ENCODE measurements at places on chromosomes 12 and 14. TPM values are rescaled to one million over a fixed set of nuclear protein-coding genes. Genes with fewer than 3 reads are reported as not detected.

TAS2R19 gene
- total RNA-seq, result 8.0 TPM

RAPGEF3 gene
- 20.9 TPM for total RNA-seq

C12orf57 gene
- total RNA-seq, result 204 TPM

TMEM117 gene
- 35.3 TPM for total RNA-seq

APEX1 gene
- total RNA-seq, result 299 TPM

OLR1 gene
- 1.4 TPM for total RNA-seq

DNA sequence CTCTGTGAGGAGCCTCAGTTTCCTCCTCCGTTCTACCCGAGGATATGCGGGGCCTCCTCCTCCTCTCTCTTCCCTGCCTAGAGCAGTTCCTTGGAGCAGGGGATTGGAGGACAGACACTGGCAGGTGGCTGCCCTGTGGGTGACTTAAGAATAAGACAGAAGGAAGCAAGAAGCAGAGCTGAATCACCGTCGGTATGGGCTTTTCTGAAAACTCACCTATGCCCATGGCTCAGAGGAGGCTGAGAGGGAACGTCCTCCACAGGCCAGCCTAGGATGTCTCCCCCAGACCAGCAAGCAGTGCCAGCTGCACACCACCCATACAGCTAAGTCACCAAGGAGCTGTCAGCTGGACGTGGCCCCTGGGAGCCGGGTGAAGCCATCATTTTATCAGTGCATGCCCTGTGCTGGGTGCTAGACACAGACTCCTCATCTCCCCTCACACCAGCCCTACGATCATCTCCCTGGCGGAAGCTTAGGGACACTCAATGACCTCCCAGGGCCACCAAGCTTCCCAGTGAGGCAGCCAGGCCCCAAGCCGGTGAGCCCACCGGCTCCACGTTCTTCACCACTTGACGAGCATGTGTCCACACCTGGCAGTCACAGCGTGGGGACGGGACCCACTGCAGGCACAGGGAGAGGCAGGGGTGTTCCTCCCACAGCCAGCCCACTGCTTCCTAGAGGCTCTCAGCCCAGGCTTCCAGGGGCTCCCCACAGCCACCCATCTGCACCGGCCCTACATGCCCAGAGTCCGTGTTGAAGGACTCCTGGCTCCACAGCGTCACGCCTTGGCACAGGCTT lies 21.4 kb downstream of the ITPK1 start:
- H3K27ac ChIP-seq, result no peak overlapping the region
- H3K4me3 ChIP-seq, result no peak overlapping the region
- DNase-seq, result no peak
- H3K27me3 ChIP-seq, result no peaks in the 10 kb centered on the region
- H3K36me3 ChIP-seq, result no peaks in the 10 kb centered on the region
- peaks cover 28% of the 10 kb centered on the region for H3K4me1 ChIP-seq

- H3K27me3 ChIP-seq, result no peaks in the 10 kb centered on the region
- peaks cover 54% of the 10 kb centered on the region for H3K4me1 ChIP-seq
- no peak overlapping the region for H3K27ac ChIP-seq
- H3K4me3 ChIP-seq, result no peak overlapping the region
- no peak for DNase-seq
Measured at GRCh38 chr12:15276088-15276698, 46.1 kb upstream of the PTPRO start.

- DNase-seq, result peak; percentile 9
- no peaks in the 10 kb centered on the region for H3K4me1 ChIP-seq
- no peaks in the 10 kb centered on the region for H3K36me3 ChIP-seq
- H3K27me3 ChIP-seq, result peaks cover 13% of the 10 kb centered on the region
- H3K4me3 ChIP-seq, result no peak overlapping the region
- H3K27ac ChIP-seq, result no peak overlapping the region
Measured at GRCh38 chr14:104524726-104525125, 54.8 kb upstream of the C14orf180 start.

GRCh38 chr12:129102233-129102632 lies 249.0 kb downstream of the GLT1D1 start:
- no peaks in the 10 kb centered on the region for H3K27me3 ChIP-seq
- no peak overlapping the region for H3K27ac ChIP-seq
- H3K4me1 ChIP-seq, result no peaks in the 10 kb centered on the region
- DNase-seq, result no peak
- no peak overlapping the region for H3K4me3 ChIP-seq

- no peak overlapping the region for H3K4me3 ChIP-seq
- no peak for DNase-seq
Measured at GRCh38 chr12:65938807-65939206, 114.5 kb downstream of the HMGA2 start.

DNA sequence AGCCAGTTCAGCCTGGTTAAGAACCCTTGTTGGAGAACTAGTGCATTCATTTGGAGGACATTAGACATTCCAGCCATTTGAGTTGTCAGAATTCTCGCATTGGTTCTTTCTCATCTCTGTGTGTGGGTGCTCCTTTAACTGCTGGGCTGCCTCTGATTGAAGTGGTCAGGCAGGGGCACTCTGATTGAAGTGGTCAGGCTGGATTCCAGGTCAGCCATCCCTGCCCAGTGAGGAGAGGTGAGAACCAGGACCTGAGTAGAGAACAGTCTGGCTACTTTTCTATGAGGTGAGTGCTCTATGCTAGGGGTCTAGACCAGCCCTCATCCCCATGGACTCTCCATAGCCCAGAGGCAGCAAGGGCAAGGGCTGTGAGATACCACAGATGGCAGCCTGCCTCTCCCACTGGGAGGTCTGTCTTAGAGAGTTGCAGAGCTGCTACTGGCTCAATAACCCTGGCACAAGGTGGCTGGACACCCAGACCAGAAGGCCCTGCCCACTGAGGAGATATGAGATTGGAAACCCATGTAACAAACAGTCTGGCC lies 691.6 kb downstream of the TMTC2 start:
- H3K36me3 ChIP-seq, result no peaks in the 10 kb centered on the region
- H3K27ac ChIP-seq, result no peak overlapping the region
- peaks cover 4% of the 10 kb centered on the region for H3K27me3 ChIP-seq
- no peak overlapping the region for H3K4me3 ChIP-seq
- no peak for DNase-seq

DNA sequence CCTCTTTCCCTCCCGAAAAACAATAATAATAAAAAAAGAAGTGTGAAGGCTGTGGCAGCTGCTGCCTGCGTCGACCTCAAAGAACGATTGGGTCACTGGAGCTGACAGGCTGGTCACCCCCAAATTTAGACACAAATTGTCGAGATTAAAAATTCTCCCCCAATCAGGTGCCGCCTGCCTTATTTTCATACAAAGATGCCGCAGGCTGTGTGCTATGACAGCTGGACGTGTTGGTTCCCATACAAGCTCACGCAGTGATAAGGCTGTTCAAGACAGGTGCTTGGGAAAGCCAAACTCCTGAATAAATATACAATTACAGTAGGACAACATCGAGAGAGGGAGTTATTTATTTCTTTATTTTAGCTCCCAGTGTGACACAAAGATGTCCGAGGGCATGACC lies 1041.8 kb downstream of the VRK1 start:
- no peak overlapping the region for H3K4me3 ChIP-seq
- no peak overlapping the region for H3K27ac ChIP-seq
- no peaks in the 10 kb centered on the region for H3K36me3 ChIP-seq

GRCh38 chr14:68532496-68532895 lies 260.4 kb downstream of the ZFP36L1 start:
- no peak overlapping the region for H3K4me3 ChIP-seq
- peaks cover 39% of the 10 kb centered on the region for H3K36me3 ChIP-seq
- H3K27ac ChIP-seq, result no peak overlapping the region
- no peaks in the 10 kb centered on the region for H3K27me3 ChIP-seq
- DNase-seq, result no peak

DNA sequence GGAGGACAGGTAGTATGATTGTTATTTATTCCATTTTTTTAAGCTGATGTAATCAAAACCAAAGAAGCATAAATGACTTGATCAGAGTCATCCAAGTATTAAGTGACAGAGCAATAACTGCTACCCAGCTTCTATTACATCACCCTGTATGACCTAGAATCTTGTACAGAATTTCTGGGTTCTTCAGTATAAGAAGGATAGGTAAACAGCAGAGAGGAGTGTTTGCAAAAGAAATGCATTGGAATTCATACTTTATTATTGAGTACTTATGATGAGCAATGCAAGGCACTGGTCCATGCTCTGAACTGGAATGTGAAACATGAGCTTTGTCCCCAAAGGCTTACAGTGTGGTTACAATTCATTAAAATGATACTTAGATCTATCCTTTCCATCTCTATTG lies 916.8 kb downstream of the DIO2 start:
- no peak for DNase-seq
- no peak overlapping the region for H3K27ac ChIP-seq
- no peaks in the 10 kb centered on the region for H3K36me3 ChIP-seq

- no peaks in the 10 kb centered on the region for H3K4me1 ChIP-seq
- no peaks in the 10 kb centered on the region for H3K36me3 ChIP-seq
- H3K27ac ChIP-seq, result no peak overlapping the region
- H3K27me3 ChIP-seq, result peaks cover 32% of the 10 kb centered on the region
Measured at GRCh38 chr14:100558226-100558625, 29.0 kb downstream of the BEGAIN start.

DNA sequence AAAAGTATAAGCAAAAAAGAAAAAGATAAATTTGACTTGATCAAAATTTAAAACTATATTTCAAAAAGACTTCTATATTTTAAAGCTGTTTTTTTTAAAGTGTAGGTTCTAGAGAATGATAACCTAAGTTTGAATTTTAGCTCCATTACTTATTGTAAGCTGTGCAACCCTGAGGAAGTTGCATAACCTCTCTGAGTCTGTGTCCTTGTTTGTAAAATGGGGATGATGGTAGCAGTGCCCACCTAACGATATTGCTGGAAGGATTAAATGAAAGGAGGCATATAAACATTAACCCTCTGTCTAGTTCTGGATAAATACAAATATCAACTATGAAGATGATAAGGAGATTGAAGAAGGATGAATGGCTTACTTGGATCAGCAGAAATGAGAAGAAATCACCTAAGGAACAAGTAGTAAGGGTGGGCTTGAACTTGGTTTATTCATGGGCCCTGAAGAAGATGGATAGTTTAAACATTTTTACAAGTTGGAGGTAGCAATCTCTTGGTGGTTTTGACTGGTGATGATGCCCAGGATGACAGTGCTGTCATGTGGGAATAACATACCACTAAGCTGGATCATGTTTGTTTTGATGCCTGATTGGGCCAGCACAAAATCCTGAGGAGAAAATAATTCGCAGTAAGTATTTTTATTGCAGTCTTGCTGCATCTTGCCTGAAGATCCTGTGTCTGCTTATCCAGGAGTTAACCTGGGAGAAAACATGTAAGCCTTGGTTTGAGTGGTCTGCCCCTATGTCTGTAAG lies 35.0 kb downstream of the TXNRD1 start:
- DNase-seq, result no peak
- H3K4me3 ChIP-seq, result no peak overlapping the region
- no peaks in the 10 kb centered on the region for H3K27me3 ChIP-seq
- no peaks in the 10 kb centered on the region for H3K4me1 ChIP-seq
- H3K36me3 ChIP-seq, result no peaks in the 10 kb centered on the region

DNA sequence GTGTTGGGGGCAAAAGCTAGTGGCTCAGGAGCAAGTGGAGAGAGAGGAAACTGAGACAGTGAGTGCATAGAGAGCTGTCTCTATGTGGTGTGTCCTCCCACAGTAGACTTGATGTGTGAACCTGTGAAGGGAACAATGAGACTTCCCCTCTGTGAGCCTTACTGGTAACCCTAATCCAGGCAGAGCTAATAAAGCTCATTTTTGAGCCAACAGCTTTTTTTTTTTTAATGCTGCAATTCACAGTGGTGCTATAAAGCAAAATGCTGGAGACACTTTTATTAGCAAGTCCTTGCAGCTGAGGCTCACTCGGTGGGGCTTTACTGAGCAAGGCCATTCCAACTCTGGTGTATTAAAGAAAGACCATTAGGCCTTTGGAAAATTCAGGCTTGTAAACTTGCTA lies 26.9 kb downstream of the FBXW8 start:
- no peak overlapping the region for H3K4me3 ChIP-seq
- no peaks in the 10 kb centered on the region for H3K27me3 ChIP-seq
- peaks cover 35% of the 10 kb centered on the region for H3K36me3 ChIP-seq
- no peak overlapping the region for H3K27ac ChIP-seq
- H3K4me1 ChIP-seq, result peaks cover 9% of the 10 kb centered on the region
- DNase-seq, result no peak

- no peak overlapping the region for H3K27ac ChIP-seq
- H3K4me1 ChIP-seq, result no peaks in the 10 kb centered on the region
- H3K4me3 ChIP-seq, result no peak overlapping the region
- H3K36me3 ChIP-seq, result no peaks in the 10 kb centered on the region
- H3K27me3 ChIP-seq, result peaks cover 21% of the 10 kb centered on the region
Measured at GRCh38 chr14:79165471-79166090, 995.4 kb downstream of the NRXN3 start.

GRCh38 chr14:74517731-74518130 lies 24.2 kb downstream of the ISCA2 start:
- H3K36me3 ChIP-seq, result no peaks in the 10 kb centered on the region
- no peak for DNase-seq
- H3K27ac ChIP-seq, result no peak overlapping the region
- peaks cover 10% of the 10 kb centered on the region for H3K4me1 ChIP-seq

DNA sequence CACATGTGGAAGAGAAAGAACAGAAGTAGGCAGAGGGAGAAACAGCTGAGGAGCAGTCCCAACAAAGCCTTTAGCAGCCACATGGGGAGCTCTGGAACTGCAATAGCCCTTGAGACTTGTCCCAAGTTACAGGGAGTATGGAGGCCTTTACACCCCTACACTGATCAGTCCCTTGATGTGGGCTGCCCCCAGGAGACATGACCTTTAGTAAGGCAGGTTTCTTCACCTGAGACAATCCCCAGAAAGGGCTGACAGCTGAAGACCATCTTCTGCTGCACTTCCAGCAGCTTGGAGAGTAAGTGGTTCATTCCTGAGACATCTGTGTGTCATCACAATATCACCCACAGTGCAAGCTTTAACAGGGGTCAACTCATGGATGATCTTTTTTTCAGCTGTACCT lies 8.6 kb upstream of the SNAPC1 start:
- no peak overlapping the region for H3K27ac ChIP-seq
- H3K4me3 ChIP-seq, result no peak overlapping the region
- peaks cover 2% of the 10 kb centered on the region for H3K36me3 ChIP-seq
- no peak for DNase-seq
- H3K27me3 ChIP-seq, result no peaks in the 10 kb centered on the region
- peaks cover 10% of the 10 kb centered on the region for H3K4me1 ChIP-seq

GRCh38 chr12:124761871-124762270 lies 101.8 kb downstream of the SCARB1 start:
- DNase-seq, result no peak
- no peak overlapping the region for H3K4me3 ChIP-seq
- no peaks in the 10 kb centered on the region for H3K36me3 ChIP-seq
- H3K27ac ChIP-seq, result no peak overlapping the region

DNA sequence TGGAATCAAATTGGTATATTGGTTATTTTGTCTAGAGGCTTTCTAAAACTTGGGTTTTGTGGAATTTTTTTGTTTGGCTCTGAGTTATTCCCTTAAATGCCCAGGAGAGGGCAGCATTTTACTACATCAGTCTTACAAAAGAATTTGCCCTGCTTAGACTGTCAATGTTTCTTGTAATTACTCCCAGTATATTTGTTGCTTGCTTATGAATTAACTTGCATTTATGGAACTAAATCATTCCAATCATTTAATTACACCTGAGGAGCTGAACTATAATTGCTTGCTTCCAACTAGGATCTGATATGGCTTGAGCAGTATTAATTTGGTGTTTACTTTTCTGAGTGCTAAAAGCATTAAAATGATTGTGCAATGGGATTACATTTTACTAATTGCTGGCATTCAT lies 48.7 kb downstream of the MIPOL1 start:
- H3K36me3 ChIP-seq, result no peaks in the 10 kb centered on the region
- no peak overlapping the region for H3K27ac ChIP-seq
- peaks cover 4% of the 10 kb centered on the region for H3K4me1 ChIP-seq

GRCh38 chr14:59317346-59317745 lies 128.9 kb downstream of the DAAM1 start:
- H3K4me1 ChIP-seq, result peaks cover 63% of the 10 kb centered on the region
- H3K27me3 ChIP-seq, result no peaks in the 10 kb centered on the region
- H3K27ac ChIP-seq, result peak overlapping the region; percentile 49
